ENCODE measurements at places on chromosomes 7 and 10.

DNA sequence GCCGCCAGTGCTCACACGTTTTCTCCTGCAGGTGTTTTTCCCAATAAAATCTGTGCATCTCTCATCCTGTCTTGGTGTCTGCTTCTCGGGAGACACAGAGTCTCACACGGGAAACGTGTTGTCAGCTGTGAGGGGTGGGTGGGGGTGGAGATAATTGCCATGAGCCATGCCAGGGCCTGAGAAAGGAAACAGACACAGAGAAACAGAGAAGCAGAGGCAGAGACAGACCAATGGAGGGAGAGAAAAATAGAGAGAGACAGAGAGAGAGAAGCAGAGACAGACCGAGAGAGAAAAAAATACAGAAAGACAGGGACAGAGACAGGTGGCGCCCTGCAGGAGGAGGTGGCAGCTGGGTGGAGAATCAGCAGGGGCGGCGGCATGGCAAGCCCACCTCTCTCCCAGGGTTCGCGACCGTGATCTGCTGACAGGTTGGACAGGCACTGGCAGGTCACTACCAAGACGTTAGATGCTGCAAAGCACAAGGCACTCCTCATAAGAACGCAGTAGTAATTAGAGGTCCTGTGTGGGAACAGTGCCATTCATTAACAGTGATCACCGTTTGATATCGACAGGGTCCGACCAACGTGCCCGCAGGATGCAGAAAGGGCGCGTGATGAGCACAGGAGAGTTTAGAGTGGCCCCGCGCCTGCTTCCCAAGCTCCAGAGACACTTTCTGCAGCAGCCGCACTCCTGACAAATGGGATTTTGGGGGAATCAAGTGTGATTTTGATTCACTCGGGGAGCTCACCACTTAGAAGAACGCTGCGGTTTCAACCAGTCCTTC is 70.5 kb upstream of the INSIG1 start:
- DNase-seq: no peak

- DNase-seq: no peak
Observed at GRCh38 chr7:21946222-21946709, 567 bp upstream of the CDCA7L start.

DNA sequence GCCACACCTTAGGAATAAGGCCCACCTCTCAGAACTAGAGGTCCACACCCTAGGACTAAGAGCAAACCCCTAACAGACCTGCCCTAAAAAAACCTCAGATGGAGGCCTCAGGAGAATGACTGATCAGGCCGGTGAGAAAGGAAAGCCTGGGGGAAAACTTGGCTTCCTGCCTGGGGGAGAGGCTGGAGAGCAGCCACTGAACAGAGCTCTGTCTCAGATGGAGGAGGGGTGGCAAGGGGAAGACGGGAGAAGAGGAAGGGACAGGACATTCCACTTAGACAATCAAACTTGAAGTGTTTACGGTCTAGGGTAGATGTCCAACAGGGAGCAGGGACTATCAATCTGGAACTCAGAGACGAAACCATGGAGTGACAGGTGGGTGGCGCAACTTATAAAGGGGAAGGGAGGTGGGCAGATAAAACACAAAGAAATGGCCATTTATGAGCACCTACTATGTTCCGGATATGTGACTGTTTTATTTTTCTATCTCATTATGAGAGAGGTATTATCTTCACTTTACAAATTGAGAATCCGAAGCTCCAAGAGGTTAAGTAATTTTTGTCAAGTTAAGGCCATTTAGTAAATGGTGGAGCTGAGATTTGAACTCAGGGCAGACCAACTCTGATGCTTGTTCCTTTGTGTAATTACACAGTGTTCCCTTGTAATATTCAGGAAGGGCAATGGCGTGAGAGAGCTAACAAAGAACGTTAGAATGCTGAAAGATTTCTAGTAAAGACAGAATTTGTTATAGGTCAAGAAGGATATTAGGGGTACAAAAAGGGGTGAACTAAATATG is 82.6 kb downstream of the DNMBP start:
- no peak for DNase-seq

- no peak for DNase-seq
Observed at GRCh38 chr7:77409005-77409738, 7.0 kb downstream of the GSAP start.

DNA sequence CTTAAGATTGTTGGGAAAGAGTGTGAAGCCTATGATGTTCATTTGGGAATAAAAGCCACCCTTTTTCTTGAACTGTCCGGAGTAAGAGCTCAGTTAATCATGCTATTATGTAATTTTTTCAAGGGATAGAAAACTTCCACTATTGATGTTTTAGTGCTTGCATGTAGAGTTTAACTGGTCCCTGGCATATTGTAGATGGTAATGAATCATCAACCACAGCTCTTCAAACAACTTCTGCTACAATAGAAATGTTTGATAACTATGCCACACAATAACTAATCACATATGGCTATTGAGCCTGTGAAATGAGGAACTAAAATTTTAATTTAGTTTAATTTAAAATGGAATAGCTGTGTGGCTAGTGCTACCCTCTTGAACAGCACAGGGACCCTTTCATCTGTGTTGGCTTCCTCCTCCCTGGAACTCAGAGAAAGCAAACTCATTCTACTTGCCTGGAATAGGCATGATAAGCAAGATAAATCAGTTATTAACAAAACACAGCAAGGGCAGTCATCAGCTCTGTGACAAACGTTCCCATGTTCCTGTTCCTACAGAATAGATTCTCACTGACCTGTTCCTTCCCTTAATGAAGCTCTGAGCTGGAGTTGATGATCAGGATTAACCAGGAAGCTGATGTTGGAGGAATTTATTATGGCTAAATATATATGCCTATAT is 4.9 kb upstream of the SRI start:
- DNase-seq: no peak

GRCh38 chr7:86913709-86914108 is 145.7 kb downstream of the ELAPOR2 start:
- no peak for DNase-seq

DNA sequence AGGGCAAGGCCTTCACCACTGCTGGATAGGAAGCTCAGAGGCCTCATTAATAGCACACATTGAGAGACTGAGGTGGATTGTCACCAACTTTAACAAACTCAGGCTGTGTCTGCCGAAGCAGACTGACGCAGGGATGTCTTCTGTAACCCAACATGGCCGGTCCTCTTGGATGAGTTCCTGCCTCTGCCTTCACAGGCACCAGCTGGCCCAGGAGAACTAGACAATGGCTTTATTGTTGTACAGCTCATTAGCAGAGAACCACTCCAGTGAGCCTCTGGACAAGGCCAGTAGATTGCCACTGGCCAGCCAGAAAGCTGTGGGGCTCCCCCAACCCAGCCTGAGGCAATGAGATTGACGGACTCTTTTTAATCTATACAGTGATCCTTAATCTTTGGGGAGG is 9.4 kb downstream of the NODAL start:
- DNase-seq: no peak

- DNase-seq: no peak
Observed at GRCh38 chr7:2030475-2031450, 202.0 kb downstream of the MAD1L1 start.

- no peak for DNase-seq
Observed at GRCh38 chr7:132141109-132141508, 435.2 kb downstream of the PLXNA4 start.

DNA sequence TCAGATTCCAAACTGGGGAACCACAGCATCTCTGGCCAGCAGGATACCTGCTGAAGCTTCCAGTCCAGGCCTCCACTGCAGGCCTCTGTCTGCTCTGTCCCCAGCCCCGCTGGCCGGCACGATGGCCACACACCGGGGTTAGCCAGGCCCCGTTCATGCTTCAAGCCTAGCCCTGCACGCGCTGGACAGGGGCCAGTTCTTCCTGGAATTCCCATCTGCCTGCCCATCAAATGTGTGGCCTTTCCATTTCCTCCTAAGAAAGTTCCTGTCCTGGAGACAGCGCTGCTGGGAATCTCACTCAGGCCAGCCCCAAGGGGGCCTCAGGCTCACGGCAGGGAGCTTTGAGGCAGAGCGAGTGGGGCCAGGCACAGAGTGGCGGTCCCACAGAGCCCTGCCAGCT is 18.0 kb downstream of the SH2B2 start:
- no peak for DNase-seq

DNA sequence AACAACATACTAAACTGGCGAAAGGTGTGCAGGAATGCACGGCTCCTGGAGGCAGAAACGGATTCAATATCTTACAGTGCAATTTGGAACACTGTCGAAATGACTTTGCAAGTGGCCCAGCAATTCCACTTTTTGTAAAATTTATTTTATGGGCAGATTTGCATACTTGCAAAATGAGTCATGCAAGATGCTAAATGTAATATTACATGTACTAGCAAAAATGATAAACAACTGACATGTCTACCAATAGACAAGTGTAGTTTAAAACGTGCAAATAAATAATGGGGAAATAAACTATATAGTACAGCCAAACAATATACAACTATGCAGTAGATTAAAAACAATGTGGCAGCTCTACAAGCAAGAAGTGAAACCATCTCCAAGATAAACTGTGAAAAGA is 97.7 kb downstream of the ARHGAP12 start:
- no peak for DNase-seq

GRCh38 chr10:84004221-84004620 is 135.1 kb upstream of the GHITM start:
- no peak for DNase-seq

DNA sequence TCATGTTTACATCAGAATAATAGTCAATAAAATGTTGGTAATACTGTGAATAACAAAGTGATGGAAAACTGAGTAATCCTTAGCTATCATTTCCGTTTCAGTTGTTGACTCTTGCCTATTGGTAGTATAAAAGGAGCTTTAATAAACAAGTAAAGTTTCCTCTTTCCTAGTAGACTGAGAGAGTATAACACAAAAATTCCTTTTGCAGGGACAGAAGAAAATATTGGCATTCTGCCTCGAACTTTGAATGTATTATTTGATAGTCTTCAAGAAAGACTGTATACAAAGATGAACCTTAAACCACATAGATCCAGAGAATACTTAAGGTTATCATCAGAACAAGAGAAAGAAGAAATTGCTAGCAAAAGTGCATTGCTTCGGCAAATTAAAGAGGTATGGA is 9.4 kb downstream of the KIF20B start:
- DNase-seq: no peak
